Testis (tissue), 5 donors: ENCODE measurements at places on chromosomes 4 and X. TPM values are rescaled to one million over a fixed set of nuclear protein-coding genes. Genes with fewer than 3 reads are reported as not detected.

RAB9A gene
- total RNA-seq, result 13.1 TPM

SOD3 gene
- total RNA-seq, result 355 TPM

AFF1 gene
- total RNA-seq, result 56.8 TPM

BEX5 gene
- total RNA-seq, result 20.7 TPM

TNMD gene
- not detected for total RNA-seq

DUSP9 gene
- total RNA-seq, result 6.2 TPM

TECRL gene
- total RNA-seq, result 0.37 TPM

ARHGEF6 gene
- 5.7 TPM for total RNA-seq

TMEM31 gene
- 10.8 TPM for total RNA-seq

PAGE1 gene
- 11.9 TPM for total RNA-seq

GYPB gene
- total RNA-seq, result not detected

GRCh38 chr4:185536411-185536709 lies 1.1 kb upstream of the PDLIM3 start:
- peak; percentile 67 for DNase-seq

DNA sequence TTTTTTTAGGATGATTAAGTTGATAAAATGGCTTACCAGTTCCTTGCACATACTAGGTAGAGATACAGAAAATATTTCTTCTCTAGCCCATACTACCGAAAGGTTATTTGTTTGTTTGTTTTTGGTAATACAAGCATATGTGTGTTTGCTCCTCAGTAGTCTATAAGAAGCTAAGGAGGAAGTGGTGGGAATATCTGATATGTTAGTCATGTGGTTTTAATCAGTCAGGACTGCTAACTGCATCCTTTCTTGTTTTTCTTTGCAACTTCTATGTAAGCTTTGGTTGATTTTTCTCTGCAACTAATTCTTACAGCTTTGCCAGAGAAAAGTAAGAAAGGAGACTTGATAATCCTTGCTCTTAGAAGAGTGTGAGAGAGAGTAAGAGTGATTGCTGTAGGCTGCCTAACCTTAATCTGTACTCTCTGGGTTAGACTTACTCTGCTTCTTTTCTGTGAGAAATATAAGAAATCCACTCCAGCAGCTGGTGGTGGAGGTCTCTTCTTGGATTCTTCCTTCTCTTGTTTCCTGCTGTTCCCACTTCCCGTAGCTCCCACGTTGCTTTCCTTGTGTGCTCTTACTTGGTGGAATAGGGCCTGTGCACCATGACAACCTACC lies 28.3 kb downstream of the SEPTIN11 start:
- no peak for DNase-seq

DNA sequence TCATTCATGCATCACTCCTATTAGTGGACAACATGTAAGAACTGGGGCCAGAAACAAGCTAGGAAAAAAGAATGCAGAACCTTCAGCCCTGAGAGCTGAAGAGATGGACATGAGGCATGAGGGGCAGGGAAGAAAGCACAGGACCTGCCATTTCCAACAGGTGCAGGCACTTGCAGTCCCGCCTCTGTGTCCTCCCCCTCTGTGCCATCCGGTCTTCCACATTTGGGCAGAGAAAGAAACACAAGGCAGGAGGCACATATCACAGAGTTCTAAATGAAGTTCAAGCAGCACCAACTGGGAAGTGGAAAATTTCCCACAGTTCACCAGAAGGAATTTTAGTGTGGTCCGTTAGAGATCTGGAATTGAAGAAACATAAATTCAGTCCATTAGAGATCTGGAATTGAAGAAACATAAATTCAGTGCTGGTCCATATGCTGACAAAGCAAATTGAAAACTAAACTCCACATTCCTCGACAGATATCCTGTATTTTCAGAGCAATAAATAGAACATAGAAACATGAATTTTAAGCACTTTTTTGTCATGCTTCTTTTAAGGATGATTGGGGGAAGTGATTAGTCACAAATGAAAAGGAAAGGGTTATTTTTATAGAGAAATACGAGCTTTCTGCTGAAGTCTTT lies 57.2 kb upstream of the DAPP1 start:
- no peak for DNase-seq

DNA sequence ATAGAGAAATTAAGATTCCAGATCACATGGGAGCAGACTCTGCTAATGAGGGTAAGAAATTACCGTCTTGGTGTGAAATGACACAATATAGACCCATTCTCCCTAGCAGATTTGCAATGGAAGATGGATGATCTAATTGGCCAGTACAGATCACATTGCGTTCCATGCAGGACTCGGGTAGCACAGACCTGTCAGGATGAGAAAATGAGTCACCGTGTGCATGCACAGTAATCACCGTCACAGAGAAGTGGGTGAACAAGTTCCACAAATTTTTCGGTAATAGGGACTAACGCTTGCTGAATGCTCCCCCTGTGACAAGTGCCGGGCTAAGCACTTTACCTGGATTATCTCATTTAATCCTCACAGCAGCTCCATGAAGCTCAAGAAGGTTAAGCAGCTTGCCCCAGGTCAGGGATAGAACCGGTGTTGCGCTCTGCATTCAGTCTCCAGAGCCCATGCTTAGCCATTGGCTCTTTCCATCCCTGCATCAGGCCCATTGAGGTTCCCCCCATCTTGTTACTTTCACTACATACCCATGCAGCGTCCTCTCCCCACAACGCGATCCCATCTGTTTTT lies 375.6 kb downstream of the FBXW7 start:
- no peak for DNase-seq

GRCh38 chrX:128458888-128459287 lies 406.7 kb upstream of the ACTRT1 start:
- no peak for DNase-seq

- DNase-seq, result no peak
Measured at GRCh38 chr4:74368596-74368995, 3.7 kb downstream of the EREG start.

DNA sequence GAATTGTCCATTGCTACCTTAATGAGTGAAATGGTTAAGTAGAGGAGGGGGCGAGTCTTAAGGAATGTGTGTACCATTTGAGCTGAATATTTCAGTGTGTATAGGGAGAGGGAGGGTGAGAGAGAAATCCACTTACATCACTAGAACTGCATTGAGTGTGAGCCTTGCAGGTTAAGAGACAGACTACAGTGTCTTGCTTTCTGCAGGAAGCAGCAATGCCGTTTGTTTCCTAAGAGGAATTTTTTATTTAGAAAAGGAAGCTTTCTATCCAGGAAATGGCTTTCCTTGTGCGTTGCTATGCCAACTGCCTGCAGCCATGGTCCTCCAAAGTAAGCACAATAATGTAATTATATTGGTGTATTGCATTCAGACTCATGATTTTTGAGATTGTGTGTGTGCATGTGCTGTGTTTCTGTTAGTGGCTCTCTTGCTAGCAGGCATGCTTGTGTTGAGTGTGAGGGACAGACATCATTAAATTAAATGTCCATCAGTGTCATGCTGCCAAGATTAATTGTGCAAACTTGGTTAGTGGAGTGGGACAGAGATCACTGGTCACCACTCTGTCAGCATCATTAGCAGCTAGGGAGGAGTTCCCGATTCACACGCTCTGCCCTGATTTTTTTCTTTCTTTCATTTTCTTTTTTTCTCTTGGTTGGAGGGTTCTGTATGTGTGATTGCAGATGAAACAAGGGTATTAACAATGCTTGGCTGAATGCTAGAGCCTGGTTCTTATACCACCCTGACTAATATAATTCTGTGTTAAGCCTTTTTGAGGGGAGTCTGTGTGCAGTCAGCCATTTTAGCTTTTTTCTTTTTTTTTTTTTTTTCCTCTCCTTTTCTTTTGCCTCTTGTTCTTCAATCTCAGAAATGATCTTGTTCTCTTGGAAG lies 164.3 kb downstream of the RAPGEF2 start:
- DNase-seq, result no peak

GRCh38 chr4:105306158-105306781 lies 159.6 kb downstream of the TET2 start:
- DNase-seq, result no peak

- DNase-seq, result peak; percentile 49
Measured at GRCh38 chr4:16573739-16574138, 324.7 kb downstream of the LDB2 start.

DNA sequence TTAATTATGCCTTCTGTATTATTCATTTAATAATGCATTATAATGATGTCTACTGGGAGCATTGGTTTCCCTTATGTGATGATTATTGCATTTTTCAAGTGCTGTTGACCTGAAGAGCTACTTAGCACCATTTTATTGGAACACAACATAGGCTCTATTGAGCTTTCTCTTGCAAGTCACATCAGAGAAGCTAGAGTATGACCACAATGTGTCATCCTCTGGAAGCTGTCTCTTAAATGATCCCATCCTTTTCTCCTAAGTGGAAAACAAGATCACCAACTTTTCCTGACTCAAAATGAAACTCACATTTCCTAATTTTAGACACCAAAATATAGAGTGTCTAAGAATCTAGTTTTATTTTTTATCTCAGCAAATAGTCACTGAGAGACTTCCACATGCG lies 1451.9 kb downstream of the PCDH7 start:
- DNase-seq, result no peak

DNA sequence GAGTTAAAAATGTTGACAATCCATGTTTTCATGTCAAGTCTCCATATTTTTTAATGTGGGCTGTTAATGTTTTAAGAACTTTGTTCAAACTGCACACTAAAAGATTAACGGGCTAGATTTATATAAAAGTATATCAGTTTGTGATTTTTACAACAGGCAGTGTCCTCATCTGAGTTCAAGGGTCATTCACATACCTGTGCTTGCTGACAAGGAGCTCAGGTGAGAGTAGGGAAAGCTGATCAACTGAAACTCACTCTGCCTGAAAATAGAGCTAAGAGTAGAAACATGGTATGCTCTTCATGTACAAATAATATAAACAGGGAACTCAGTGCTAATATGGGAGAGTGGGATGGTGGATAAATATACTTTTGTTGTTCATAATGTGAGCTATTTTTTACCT lies 102.3 kb upstream of the DKK2 start:
- DNase-seq, result no peak

DNA sequence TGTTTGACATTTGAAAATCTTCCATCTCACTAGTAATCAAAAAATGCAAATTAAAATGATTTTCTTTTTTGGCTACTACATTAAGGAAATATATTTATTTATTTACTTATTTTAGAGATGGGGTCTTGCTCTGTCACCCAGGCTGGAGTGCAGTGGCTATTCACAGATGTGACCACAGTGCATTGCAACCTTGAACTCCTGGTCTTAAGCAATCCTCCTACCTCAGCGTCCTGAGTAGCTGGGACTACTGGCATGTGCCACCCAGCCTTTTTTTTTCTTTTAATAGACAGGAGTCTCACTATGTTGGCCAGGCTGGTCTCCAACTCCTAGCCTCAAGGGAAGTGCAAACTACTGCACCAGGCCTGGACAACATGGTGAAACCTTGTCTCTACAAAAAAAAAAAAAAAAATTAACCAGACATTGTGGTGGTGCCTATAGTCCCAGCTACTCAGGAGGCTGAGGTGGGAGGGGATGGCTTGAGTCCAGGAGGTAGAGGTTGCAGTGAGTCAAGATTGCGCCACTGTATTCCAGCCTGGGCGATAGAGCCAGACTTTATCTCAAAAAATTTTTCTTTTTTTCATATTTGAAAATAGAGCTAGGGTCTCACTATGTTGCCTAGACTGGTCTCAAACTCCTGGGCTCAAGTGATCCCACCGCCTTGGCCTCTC lies 4.4 kb upstream of the SMIM14 start:
- no peak for DNase-seq

GRCh38 chrX:71941776-71942175 lies 31.1 kb downstream of the NHSL2 start:
- DNase-seq, result no peak

- DNase-seq, result no peak
Measured at GRCh38 chrX:13014111-13015096, 30.0 kb downstream of the FAM9C start.

GRCh38 chrX:41559235-41560052 lies 112.3 kb downstream of the NYX start:
- no peak for DNase-seq
